ENCODE measurements at places on chromosomes 5 and 9.

GRCh38 chr9:77290373-77290772 is 113.0 kb downstream of the VPS13A start:
- no peak for DNase-seq

DNA sequence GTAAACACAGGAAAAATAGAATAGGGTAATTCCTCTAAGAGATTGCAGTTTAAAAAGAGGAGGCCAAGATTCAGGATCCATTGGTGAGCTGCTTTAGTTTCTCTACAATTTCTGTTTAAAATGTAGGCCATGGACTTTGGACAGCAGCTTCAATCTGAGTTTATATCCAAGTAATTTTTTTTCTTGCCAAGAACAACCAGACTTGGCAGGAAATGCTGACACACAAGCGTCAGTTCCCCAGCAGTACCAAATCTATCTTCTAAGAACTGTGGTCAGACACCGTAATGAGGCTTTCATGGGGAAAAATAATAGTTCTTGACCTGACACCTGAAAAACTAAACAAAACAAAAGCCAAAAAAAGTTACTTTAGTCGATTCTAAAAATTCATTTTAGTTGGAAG is 528.8 kb downstream of the CSNK1G3 start:
- no peak for DNase-seq

- DNase-seq = no peak
Observed at GRCh38 chr5:95086927-95087815, 197.7 kb downstream of the MCTP1 start.

DNA sequence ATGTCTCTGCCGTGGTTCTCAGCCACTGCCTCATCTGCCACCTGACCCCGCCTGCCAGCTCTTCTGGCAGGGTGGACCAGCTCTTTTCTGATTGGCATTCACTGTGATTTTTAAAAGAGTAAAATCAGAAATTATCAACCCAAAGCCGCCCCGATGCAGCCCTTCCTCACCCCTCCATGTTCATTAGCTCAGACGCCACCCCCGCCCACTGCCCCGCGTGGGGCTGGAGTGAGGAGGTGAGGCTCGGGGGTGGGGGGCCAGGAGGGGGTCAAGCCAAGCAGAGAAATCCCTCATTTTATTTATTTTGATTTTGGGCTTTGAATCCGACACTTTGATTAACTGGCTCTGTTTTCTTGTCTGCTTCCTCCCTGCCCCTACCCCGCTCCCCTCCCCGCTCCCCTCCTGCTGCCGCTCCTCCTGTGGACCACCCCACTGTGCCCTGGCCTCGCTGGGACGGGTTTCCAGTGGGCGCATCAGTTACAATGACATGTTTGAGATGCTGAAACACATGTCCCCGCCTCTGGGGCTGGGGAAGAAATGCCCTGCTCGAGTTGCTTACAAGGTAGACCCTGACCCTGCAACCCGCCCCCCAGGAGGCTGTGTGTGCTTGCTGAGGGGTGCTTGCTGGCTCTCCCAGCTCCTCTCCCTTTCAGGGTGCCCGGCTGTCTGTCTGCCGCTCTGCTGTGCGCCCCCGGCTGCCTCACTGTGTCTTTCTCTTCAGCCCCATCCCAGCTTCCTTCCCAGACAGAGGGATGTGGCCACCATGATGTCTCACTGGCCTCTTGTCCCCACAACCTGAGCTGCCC is 224.9 kb downstream of the CACNA1B start:
- DNase-seq = no peak

DNA sequence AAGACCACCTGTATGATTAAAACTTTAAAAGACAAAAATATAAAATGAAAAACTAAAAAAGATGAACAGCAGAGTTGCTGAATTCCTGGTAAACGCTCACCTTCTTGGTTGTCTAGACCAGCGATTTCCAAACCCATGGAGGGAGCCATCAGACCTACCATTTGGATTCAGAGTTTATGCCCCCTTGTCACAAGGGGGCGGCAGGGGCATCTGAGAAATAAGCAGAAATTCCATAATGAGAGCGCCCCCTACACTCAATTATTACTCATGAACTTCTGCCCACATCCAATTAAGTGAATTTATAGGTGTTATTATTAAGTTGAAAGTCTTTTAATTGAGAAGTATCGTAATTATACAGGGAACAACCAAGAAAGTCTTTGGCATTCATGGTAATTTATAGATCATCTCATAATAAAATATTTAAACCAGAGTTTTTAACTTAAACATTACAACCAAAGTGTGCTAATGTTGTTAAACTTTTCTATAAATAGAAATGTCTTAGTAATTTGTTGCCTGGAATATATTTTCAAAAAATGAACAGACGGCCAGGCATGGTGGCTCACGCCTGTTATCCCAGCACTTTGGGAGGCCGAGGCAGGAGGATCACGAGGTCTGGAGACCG is 35.2 kb upstream of the SPATA31C2 start:
- DNase-seq = peak; percentile 13

DNA sequence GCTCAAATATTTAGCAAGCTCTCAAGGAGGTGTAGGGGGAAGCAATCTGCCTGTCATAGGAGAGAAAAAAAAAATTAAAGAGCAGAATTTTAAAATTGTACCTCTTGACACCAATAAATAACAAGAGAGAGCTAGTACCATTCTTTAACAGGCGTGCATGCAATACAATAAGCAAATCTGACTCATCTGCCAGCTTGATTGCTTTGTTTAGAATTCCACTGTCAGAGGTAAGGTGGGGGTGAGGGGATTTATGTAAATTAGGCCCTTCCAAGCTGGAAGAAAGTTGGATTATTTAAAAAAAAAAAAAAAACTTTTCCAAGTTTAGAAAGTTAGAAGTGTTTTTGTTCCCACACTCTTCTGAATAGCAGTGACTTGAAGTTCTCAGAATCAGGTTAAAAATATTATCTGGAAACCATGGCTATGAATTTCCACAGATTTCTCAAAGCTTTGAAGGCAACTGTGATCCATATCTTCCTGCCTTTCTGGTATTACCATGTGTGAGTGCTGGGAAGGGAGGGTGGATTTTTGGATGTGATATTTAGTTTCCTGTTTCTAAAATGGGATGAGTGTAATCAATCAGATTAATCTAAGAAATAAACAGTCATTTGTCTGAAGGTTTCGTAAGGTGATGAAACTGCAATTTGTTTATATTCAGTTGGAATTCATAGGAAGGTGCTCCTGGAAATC is 477.5 kb downstream of the TLE4 start:
- DNase-seq = no peak

Data from stimulated activated CD4-positive, alpha-beta T cell treated with anti-CD3 and anti-CD28 coated beads, Interleukin-1b, Interleukin-23, amount 100 ng/mL, for 48 hours (primary cell).